ENCODE measurements at places on chromosomes 3 and 15. TPM values are rescaled to one million over a fixed set of nuclear protein-coding genes. Genes with fewer than 3 reads are reported as not detected.

- peak; percentile 82 for DNase-seq
These were observed at the start of gene ZNF621 for GRCh38 chr3:40524568-40525285. TSS of gene ZNF621 (plus strand) at chr3:40524960. CDS start at chr3:40525841, 881 bp downstream.

GRCh38 chr3:62073038-62073437 is 300.3 kb downstream of the FEZF2 start:
- DNase-seq: no peak

GRCh38 chr3:108966773-108967172 is 13.1 kb upstream of the GUCA1C start:
- DNase-seq: no peak

GRCh38 chr15:52050416-52050815 is 31.4 kb downstream of the MAPK6 start:
- no peak for DNase-seq

DNA sequence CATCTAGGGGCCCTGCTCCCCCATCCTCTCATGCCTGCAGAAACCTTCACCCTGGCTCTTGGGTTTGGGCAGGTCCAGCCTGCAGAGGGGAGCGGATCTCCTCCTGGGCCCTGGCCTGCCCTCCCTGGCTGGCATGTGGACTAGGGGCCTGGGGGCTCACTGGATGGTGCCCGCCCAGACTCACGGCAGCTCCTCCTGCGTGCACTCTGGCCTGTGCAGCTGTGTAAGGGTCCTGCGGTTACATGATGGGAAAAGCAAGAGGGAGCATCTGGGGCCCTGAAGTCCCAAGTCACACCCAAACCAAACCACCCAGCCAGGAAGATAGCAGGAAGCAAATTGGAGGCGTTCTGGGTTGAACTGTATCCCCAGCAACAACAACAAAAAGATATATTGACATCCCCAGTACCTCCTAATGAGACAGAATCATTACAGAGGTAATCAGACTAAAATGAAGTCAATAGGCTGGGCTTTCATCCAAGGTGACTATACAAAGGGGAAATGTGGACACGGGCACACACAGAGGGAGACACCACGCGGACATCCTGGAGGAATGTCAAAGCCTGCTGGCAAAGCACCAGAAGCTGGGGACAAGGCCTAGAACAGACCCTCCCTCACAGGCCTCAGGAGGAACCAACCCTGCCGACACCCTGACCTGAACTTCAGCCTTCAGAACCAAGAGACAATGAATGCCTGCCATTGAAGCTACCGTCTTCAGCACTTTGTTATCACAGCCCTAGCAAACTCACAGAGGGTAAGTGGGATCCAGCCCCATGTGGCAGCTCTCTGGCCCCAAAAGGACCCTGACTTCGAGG is 10.4 kb upstream of the CLK3 start:
- DNase-seq: no peak

GRCh38 chr3:171811913-171812335 is 1.6 kb upstream of the PLD1 start:
- no peak for DNase-seq

DNA sequence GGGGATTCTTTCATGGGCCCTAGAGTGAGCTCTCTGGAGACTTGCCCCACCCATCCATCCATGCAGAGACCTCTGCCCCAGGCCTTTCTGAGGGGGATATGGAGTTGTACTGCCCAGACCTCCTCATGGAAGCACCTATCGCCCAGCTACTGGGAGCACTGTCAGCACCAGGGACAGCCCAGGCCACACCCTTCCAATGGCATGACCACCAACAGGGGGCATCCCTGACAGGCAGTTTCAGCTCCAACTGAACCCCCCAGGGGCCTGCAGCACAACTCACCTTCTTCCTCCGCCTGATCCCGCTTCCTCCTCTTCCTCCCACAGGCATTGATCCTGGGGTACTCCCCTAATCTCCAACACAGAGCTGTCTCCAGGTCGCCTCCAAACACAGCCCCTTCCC is 21.8 kb downstream of the MRPS11 start:
- DNase-seq: no peak

Gene TNNC1
- 7.2 TPM for total RNA-seq

Gene TMEM108
- not detected for total RNA-seq

Gene SOX14
- total RNA-seq: not detected

Data from activated naive CD4-positive, alpha-beta T cell treated with anti-CD3 and anti-CD28 coated beads for 36 hours (primary cell).